Ascending aorta (tissue), 2 donors: ENCODE measurements at places on chromosomes 2 and 18.
A peak's percentile ranks its signal among the peaks of the same experiment; 100 is the strongest.

DNA sequence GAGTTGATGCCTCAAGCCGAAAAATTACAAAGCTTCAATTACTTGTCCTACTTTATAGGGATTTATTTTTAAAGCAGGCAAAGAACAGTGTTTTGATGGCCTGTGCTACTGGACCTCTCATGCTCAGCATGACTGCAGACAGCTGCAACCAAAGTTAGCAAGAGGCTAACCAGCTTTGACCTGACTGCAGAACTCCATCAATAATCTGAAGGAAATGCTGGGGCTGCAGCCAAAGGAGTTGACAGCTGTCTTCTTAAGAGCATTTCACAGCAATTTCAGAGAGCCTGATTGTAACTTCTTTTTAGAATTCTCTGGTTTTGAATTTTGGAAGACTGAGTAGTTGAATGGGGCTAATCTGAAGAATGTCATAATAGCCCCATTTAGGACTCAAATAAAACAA, 46.5 kb upstream of the SESTD1 start:
- DNase-seq, result no peak

GRCh38 chr18:36756242-36756641, 72.6 kb downstream of the TPGS2 start:
- peak; percentile 31 for DNase-seq

DNA sequence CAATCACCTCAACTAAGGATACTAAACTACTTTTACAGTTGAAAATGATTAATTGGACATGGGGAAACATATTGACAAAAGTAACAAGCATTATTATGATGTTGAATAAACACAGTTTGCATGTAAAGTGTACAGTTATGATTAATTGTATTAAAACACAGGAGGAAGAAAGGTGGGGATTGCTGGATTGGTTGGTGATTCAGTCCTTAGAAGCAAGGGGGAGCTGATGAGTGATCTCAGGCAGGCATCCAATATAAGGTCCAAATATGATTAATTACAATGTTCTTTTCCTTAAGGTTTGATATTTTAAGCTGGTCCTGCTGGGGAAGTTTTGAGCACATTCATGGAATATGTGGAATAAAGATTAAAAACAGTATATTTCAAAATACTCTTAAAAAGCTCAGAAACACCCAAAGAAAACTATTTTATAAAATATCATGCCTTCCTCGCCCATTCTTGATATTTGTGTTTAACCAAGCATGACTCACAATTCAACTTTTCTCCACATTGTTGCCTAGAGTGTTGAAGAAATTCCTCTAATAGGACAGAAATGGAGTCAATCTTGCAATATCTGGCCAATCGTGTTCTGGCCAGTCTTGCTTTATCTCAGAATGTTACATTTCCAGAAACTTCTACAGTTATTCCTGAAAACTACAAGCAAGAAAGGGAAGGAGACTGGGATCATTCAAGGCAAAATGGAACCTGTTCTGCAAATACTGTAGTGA, 268.2 kb downstream of the RPIA start:
- no peak for DNase-seq

DNA sequence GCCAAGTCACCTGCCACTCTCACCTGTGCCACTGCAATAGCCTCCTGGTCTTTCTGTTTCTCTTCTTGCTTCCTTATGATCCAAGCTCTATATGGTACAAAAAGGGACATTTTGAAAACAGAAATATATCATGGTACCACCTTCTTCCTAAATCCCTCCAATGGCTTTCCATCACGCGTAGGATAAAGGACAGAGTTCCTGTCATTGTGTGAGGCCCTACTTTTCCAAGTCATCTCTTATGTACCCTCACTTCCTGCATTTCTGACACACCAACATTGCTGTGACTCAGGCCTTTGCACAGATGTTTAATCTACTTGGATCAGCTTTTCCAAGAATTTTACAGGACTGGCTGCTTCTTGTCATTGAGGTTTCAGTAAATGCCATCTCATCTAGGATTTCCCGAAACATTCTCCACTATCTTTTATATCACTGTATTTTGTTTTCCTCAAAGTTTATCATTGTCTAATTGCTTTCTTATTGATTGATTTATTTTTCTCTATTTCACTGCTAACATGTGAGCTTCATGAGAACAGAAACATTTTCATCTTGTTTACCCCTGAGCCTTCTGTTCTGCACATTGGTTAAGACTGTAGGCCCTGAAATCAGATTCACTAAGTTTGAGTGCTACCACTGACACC, 426.1 kb upstream of the FANCL start:
- DNase-seq, result no peak

- peak; percentile 40 for DNase-seq
Observed at GRCh38 chr2:152465541-152465940, 130.6 kb downstream of the FMNL2 start.

- DNase-seq, result no peak
Observed at GRCh38 chr2:230690439-230690838, 22.2 kb upstream of the CAB39 start.

GRCh38 chr2:117938611-117939010, 75.3 kb downstream of the CCDC93 start:
- no peak for DNase-seq

- no peak for DNase-seq
Observed at GRCh38 chr2:229701062-229701461, 13.3 kb downstream of the DNER start.

DNA sequence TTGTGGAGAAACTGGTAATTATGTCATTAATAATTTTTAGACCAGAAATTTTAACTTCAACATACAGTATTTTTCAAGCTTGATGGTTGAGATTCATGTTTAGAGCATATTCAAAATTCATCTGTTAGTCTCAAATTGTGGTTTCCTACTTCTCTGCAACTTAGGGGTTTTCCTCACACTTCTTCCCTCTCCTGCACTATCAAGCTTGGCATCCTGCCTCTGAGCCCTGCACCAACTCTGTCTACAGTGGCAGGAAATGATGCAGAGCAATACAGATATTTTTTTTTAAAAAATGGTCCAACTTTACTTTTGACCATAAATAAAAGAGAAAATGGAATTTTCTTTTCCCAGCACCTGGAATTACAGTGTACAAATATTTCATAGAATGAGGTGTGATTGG, 247.3 kb downstream of the NUP35 start:
- DNase-seq, result no peak

DNA sequence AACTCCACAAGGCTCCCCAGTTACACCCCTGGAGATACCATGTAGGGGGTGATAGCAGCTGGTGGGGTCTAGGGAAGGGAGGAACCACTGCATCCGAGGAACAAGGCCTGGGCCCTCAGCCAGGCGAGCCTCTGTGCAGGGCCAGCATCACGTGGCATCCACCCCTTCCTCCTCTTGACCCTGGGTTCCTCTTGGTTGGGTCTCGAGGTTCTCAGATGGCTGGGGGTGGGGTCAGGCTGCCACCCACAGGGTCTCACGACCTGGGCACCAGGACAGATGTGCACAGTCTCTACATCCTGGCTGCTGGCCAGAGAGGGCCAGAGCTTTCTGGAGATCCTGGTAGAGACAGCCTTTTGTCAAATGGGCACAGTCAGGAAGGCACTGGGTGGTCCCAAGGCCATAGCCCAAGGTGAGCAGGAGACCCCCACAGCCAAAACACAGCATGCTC, 10.4 kb downstream of the HS6ST1 start:
- no peak for DNase-seq

DNA sequence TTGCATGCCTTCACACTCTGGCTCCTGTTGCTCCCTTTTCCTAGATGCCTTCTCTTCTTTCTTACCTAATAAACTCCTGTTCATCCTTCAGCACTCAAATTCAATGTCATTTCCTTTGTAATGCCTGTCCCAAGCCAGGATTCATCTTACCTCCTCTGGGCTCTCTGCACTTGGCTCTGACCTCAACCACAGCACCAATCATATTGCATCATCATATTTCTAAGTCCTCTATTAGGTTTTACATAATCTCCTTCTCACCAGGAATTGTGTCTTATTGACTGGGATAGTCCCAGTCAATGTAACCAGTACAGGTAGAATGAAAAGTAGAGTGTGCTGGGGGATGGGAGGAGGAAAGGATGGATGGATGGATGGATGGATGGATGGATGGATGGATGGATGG, 187.1 kb downstream of the NRP2 start:
- DNase-seq, result no peak

DNA sequence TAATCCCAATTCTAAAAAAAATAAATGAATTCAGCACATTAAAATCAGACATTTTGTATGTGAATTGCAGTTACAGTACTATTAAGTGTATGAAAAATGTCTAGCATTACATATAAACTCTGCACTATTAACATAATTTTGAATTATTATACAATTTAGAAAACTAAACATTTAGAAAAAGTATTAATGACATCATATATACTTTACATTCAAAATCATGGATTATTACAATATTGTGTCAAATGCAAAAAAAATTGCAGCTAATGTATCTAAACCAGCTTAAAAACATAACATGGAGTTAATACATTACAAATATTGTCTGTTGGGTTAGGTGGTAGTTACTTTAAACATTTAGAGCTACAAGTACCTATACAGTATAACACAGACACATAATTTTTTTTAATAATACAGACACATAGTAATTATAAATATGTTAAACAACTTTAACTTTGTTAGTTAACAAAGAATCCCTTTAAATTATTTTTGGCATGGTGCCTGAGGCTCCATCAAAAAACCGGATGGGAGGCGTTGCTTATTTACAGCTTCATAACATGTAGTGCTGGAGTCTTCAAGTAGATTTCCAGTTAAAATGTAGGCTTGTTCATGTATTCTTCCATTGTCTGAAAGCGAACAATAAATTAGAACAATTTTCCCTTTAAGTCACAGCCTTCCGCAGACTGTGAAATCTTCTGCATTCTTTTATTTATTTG, 79.1 kb downstream of the AP1S3 start:
- DNase-seq, result no peak

DNA sequence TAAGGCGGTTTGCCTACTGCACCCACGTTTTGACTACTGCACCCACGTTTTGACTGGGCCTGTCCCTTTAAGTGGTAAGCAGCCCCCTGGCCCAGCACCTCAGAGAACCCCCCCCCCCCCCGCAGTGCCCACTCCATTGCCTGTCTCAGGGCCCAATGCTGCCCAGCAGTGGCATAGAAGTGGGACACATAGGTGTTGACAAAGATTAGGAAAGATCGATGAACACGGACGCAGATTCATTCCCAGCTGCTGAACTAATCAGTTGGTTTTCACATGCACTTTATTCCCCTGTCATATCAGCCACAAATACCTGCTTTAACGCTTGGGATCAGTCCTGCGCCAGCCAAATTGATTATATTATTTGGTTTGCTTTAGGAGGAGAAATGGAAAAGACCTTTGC, 268.8 kb upstream of the SKOR2 start:
- no peak for DNase-seq

DNA sequence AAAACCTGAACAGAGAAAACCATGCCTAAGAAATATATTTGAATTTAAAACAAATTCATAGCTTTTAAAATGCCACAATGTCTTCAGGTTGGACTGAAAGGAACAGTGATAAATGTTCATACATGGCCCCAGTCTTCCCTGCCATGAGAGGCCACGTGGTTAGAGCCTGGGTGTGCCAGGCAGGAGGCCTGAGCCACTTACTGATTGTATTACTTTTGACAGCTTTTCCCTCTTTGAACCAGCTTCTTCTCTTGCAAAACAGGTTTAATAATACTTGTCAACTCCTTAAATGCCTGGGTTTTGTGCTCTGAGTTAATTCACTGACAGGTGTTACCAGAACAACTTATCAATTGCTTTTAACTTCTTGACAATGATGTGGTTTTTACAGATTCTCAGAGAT, 27.0 kb downstream of the RBKS start:
- DNase-seq, result no peak

DNA sequence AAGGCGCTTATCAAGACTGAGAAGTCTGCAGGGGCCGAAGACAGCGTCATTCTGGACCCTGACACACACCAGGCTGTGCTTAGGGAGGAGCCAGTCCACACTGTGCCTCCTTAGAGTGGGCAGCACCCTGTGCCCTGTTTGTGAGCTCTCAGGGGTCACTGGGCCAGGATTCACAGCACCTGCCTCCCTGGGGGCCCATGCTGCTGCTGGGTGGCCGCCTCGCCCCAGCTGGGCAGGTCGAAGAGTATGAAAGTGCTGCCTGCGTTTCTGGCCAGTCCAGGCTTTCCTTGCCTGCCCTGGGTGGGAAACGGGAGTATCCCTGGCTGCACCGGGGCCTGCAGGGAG, 15.4 kb upstream of the GPR55 start:
- no peak for DNase-seq

- DNase-seq, result no peak
Observed at GRCh38 chr2:28587526-28588291, 91.8 kb downstream of the PLB1 start.

DNA sequence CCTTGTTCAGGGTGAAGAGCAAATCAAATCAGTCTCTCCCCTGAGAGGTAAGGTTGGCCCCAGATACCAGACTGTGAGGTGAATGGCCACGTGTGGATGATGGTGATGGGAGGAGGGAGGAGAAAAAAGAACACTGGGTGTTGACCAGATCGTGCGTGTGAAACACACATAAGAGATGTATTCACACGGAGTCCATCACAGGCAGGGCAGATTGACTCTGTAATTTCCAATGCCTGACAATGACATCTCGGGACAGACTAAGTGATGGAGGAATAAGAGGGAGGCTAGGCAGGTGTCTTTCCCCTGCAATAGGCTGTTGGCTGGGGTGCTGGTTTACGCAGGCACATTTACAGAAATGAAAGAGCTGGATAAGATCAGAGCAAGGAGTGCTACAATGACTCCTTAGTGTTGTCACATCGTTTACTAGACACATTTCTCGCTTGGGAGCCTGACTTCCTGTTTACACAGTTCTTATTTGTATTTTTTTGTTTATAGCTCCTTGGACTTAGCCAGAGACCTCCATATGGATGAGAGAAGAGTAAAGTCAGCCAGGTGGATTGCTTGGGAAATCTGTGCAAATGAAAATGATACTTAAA, 43.1 kb downstream of the CPO start:
- no peak for DNase-seq

- peak; percentile 49 for DNase-seq
Observed at GRCh38 chr2:87401726-87402345, 346.1 kb upstream of the PLGLB2 start.

DNA sequence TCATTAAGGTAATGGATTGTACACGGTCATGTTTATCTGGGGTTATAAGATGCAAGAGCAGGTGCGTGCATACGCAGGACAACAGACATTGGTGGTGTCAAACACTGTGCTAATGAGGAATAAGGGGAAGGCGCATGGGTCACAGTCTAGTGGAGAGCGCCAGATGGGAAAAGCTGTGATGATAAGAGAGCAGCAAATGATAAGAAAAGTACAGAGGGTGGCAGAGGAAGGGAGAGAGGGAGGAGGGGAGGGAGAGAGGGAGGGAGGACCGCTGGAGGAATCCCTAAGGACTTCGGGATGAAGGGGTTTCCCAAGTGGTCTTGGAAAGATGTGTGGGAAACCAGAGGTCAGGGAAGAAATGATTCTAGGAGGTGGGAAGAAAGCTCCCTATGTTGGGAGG, 2.9 kb downstream of the TNFRSF11A start:
- no peak for DNase-seq

DNA sequence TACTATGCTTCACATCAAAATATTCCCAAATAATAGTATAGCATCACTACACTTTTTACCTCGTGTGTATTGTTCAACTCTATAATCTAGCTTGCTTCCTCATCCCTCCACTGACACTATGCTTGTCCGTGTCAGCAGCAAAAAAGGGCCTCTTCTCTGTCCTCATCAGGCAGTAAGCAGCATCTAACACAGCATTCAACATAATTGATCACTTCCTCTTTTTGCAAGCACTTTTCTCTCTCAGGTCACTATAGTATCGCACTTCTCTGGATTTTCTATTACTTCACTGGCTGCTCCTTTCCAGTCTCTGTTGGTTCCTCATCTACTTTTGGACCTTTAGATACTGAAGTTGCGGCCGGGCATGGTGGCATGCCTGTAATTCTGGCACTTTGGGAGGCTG, 64.9 kb upstream of the ZSWIM2 start:
- DNase-seq, result no peak

GRCh38 chr2:236215196-236215595, 47.0 kb upstream of the GBX2 start:
- DNase-seq, result no peak
